GM12892 (cell line): ENCODE measurements at places on chromosomes 7 and 10.

- no peak for DNase-seq
Observed at GRCh38 chr7:20219446-20220292, 2.5 kb upstream of the MACC1 start.

DNA sequence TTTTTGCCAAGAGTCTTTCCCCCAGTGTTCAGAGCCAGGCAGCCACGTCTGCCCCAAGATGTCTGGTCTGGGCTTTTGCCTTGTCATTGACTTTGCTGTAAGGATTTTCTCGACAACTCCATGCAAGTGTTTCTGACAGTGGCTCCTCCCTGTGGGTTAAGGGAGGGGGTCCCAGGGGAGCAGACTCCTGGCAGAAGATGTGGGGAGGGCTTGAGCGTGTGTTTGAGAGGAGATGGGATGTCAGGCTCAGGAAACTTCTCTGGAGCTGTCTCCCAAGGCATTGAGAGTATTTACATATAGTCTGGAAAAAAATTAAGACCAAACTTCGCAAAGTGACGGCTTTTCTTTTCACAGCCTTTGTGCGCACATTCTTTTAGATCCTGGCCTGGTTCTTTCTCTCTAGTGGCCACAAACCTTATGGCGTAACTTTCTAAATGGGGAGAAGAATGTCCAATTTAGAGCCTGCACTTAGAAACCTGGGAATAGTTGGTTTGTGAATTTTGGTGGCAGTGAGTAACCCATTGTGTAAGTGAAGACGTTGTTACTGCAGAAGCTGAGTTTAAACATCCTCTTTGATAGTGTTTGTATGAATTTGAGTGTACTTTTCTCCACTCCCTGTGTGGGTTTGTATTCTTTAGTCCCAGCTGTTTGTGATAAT is 201.5 kb downstream of the LRMDA start:
- no peak for DNase-seq

GRCh38 chr7:157596881-157597280 is 260.1 kb downstream of the DNAJB6 start:
- DNase-seq = no peak

- peak; percentile 59 for DNase-seq
Observed at GRCh38 chr10:317271-317769, 182.1 kb downstream of the ZMYND11 start.

DNA sequence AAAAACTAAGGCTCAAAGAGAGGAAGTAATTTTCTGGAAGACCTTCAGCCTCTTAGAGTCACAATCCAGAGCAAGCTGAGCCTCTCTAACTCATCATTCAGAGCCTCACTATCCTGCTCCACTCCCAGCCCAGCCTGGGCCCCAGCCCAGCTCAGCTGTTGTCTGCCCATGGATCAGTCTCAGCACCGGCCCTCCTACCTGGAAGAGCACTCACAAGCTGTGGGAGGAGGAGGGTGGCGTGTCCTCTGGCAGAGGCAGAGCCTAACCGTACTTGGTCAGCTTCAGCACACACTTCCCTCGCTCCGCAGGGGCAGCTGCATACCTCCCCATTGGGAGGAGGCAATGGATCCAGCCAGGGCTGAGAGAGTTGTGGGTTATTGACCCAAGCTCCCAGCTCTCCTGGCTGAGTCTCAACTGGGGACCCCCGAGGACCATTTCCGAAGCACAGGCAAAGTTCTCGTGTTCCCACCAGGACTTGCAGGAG is 66.7 kb upstream of the GPR26 start:
- DNase-seq = no peak
